ENCODE measurements at places on chromosomes 4 and X. TPM values are rescaled to one million over a fixed set of nuclear protein-coding genes. Genes with fewer than 3 reads are reported as not detected.

FAM241A gene
- 2.0 TPM for total RNA-seq

KCND1 gene
- 1.3 TPM for total RNA-seq

GLOD5 gene
- total RNA-seq, result not detected

TMEM255A gene
- not detected for total RNA-seq

GLRA3 gene
- 0.26 TPM for total RNA-seq

F8 gene
- 5.7 TPM for total RNA-seq

PPARGC1A gene
- 8.0 TPM for total RNA-seq

TBX22 gene
- total RNA-seq, result not detected

All from body of pancreas (tissue), 4 donors.